ENCODE measurements at places on chromosomes 4 and X. TPM values are rescaled to one million over a fixed set of nuclear protein-coding genes. Genes with fewer than 3 reads are reported as not detected.

The SLITRK4 gene
- polyA plus RNA-seq: 13.0 TPM

The NMU gene
- 11.6 TPM for polyA plus RNA-seq

The MAGEC1 gene
- polyA plus RNA-seq: not detected

The MAGEH1 gene
- 70.0 TPM for polyA plus RNA-seq

The CTAG1B gene
- not detected for polyA plus RNA-seq

All from renal pelvis (tissue), 12 donors.